ENCODE measurements at places on chromosomes 13 and 19.

- DNase-seq, result no peak
These were observed 20.8 kb downstream of the ERICH6B start for GRCh38 chr13:45594764-45595163.

- DNase-seq, result no peak
These were observed 7.7 kb upstream of the LRG1 start for GRCh38 chr19:4547303-4548237.

GRCh38 chr13:113622791-113623490 is 35.1 kb downstream of the ATP4B start:
- no peak for DNase-seq

DNA sequence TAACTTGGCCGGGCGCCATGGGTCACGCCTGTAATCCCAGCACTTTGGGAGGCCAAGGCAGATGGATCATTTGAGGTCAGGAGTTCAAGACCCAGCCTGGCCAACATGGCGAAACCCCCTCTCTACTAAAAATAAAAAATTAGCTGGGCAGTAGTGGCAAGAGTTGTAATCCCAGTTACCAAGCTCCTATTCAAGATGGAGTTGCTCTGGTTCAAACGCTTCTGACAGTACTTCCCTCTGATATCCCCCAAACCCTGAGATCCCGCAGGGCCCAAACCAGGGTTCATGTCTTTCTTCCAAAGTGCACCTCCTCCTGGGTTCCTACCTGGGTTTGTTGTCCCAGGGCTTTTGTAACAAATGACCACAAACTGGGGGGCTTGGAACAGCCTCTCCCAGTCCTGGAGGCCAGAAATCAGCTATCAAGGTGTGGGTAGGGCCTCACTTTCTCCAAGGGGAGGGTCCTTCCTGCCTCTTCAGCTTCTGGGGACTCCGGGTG is 13.7 kb downstream of the CELF5 start:
- no peak for DNase-seq

DNA sequence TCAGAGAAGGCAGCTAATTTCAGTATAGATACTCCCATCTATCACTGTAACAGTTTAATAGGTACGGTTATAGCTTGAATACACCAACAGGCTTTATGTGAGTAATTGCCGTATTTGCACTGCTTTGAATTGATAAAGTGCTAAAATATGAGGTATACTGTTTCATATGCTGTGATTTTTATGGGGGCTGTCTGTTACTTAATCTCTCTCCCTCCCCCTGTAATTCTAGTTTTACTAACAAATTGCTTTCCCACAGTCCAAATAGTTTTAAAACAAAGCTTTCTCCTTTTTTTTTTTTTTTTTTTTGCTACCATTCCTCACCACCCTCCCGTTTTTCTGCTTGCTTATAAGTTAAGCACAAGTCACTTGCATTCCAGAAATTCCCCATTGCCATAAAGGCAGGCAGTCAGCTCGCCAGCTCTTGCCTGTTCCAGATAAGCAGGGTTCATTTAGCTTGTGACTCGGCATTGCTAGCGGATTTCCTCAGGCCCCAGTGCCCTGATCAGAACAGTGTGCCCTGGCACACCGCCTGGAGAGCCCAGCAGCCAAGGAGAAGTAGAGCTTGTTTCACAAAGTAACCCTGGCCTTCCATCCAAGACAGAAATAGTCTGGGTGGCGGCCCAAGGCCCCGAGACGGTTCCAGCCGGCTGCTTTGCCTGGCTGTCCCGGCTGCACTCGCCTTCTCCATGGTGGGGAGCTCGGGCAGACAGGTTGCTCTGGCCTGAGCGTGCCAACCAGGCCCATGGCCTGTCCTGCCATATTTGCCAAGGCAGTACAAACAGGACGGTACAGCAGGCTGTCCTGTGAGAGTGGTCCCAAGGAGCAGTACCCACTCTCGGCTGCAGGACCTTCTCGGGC is 43.5 kb upstream of the NPAS1 start:
- peak; percentile 95 for DNase-seq

GRCh38 chr13:47294691-47295090 is 397.8 kb upstream of the HTR2A start:
- DNase-seq, result no peak

GRCh38 chr19:18057557-18057956 is 29.2 kb downstream of the IL12RB1 start:
- DNase-seq, result no peak

- no peak for DNase-seq
These were observed 2655.7 kb upstream of the PCDH20 start for GRCh38 chr13:64071352-64071751.

DNA sequence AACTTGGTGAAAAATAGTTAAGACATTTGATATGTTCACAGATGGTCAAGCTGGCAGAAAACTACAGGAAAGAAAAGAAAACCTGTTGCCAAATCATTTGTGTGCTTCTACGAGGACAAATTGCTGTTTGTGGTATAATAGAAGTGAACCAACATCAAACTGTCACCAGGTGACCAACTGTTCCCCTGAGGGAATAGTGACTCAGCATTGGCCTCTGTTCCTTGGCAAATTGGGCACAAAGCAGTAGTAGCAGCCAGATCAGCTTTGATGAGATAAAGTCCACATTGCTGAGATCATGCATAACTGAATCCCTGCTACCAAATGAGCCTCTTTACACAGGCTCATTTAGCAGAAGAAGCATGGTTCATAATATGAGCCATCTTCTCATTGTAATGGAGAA is 103.5 kb downstream of the POSTN start:
- no peak for DNase-seq

GRCh38 chr13:77412116-77412635 is 85.3 kb upstream of the MYCBP2 start:
- DNase-seq, result no peak

DNA sequence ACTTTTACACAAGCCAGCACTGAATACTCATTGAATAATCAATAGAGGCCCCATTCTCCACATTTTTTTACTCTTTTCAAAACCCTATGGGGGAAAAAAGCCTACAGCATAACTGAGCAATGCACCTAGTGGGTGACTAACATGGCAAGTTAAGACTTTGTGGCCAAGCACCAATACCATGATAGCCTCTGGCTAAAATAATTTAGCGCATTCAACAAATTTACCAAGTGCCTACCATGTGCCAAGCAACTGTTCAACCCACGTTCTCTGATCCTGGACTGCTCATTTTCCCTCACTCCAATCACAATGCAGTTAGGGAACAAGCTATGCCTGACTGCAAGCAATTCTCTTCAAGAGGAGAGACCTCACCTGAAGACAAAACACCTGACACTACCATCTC is 3.0 kb downstream of the ANKRD10 start:
- no peak for DNase-seq

DNA sequence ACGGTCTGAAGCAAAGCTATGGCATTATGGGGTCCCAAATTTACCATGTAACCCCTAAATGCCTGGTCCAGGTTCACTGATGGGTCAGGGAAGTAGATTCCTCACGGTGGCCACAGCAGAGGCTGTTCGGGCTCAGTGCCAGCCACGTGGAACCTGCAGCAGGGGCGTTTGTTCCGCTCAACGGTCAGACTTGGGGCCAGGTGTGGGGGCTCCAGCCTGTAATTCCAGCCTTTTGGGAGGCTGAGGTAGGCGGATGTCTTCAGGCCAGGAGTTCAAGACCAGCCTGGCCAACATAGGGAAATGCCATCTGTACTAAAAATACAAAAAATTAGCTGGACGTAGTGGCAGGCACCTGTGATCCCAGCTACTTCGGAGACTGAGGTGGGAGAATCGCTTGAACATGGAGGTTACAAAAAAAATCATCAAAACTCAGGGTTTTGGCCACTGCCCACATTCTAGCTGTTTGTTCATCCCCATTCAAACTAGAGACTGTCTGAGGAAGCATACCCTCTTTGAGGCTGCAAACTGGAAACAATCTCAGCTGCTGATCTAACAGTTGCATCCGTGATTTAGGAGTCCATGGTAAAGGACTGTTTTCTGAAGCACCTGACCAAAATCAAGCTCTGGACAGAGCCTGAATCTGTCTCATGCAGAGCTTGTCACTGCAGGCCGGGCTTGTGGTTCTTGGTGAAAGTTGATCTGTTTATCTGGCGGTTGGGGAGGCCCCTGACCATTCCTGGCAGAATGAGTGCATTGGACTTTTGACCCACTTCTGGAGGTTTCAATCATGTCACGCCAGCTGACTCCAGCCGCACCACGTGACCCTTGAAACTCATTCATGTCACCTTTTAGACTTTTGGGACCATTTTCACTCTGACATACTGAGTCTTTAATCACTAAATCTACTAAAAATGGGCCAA is 30.2 kb upstream of the ZNF331 start:
- DNase-seq, result no peak

DNA sequence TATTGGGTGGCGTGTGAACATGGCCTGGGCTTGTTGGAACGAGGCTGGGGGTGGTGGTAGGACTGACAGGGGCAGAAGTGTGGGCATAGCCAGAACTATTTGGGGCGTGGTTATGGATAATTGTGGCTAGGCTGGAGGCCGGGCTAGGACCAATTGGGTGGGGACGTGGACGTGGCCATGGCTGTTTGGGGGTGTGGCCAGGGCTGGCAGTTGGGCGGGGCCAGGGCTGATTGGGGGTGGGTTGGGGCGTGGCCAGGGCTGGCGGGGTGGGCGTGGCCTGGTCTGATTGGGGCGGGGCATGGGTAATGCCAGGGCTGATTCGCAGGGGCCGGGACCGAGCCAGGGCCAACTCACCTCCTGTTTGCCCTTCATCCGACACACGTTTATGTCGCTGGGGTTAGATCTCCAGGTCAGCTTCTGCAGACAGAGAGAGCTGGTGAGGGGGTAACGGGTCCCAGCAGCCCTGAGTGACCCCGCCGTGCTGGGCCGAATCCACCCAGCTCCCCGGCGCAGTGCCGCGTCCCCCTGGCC is 2.8 kb downstream of the SEMA6B start:
- no peak for DNase-seq

GRCh38 chr13:78239714-78240113 is 321.1 kb upstream of the EDNRB start:
- DNase-seq, result no peak

GRCh38 chr13:44359983-44360375 is 13.6 kb upstream of the SERP2 start:
- DNase-seq, result no peak

DNA sequence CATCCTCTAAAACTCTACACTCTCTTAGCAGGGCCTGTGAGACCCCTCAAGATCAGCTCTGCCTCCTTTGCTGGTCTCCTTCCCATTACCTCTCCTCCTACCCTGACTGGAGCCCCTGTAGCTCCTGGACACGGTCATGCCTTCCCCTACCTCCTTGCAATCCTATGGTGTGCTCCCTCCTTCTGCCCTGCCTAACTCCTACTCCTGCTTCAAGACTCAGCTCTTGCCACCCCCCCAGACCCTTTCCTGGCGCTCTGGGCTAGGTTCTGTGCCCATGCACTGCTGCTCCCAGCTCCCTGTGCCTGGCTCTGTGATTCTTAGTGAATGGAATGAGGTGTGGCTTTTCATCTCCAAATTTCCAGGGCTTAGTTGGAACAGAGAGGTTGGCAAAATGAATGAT is 28.0 kb upstream of the TPTE2 start:
- no peak for DNase-seq

DNA sequence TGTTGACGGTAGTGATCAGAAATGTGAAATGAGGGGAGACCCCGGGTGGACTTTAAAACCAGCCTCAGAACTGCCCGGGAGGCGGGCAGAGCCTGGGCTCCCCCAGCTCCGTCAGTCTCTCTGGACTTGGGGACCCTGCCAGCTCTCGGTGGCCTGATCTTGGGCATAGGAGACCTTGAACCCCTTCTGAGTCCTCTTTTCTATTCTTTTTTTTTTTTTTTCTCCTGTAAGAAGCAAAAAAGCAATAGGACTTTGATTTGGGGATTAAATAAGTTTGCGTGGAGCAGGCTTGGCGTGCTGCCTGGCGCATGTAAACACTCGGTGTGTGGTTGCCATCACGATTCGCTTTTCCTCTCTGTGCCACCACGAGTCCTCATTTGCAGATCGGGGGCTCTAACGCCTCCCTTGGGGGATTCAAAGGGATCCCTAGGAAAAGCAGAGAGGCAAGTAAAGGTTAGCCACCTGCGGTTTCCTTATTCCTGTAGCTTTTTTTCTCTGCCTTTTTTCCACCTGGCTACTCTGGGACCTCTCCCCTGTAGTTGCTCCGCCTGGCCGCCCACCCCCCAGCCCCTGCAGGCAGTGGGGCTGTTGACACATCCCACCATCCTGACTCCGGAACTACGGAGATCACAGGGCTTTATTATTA is 1.3 kb downstream of the SAFB start:
- DNase-seq, result peak; percentile 28

- DNase-seq, result no peak
These were observed 682 bp downstream of the PIK3R2 start for GRCh38 chr19:18153556-18154134.

- peak; percentile 12 for DNase-seq
These were observed 458.0 kb upstream of the GPC6 start for GRCh38 chr13:92768602-92769001.

DNA sequence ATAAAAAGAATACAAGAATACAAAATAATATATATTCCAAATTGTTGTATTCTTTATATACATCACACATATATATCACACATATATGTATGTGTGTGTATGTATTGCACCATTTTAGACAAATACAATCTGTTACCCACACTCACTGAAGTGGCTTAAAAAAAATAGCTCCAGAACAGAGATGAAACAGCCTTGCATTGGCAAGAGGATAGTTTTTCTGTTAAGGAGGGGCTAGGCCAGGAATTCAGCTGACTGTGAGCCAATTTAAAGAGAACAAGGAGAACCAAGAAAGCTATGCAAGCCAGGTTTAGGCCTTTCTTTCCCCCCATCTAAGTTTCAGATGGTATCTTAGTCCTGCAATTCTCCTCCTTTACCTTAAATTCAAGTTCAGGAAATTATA is 257.5 kb downstream of the MZT1 start:
- no peak for DNase-seq

DNA sequence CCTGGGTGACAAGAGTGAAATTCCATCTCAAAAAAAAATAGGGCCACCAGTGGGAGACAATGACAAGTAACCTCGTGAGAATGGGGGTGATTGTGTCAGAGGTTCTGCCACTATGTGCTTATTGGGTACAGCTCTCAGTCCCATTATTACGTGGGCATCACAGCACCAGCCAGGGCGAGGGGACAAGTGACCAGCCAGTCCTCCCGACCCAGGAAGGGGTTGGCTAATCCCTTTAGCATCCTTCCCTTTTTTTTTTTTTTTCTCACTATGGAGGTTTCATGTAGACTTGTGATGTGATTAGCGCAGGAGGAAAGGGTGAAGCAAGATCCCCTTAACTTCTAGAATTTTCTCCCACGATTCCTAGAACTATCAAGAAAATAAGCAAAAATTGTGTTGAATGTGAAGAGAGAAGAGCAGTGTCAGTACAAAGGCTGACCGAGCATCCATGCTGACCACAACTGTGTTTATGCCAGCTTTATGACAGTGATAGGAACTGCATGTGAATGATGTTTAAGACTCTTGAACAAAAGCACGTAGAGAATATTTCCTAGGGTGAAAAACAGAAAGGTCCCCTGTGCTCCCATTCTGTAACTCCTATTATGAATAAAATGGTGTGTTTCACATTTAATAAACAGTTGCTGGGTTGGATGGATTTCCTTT is 50.0 kb downstream of the ALOX5AP start:
- no peak for DNase-seq

DNA sequence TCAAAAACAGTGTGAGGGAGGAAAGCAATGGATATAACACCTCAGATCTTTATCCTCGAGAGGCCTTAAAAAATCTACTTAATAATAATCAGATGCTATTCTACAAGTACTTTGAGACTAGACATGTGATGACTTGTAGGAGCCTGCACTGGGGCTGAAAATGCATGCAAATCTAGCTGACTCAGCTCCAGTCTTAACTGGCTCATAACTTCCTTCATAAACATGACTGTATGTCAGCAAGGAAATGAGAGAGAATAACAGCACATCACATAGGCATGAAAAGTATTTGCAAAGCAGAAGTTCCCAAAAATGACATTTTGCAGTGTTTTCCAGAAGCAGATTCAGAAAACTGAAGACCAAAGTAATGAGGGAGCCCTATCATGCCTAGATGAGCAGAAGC is 38.1 kb downstream of the PSG5 start:
- DNase-seq, result peak; percentile 31

Measured in fibroblast of skin of abdomen (primary cell).